Foreskin keratinocyte (primary cell): ENCODE measurements at places on chromosomes 6 and 20.
A peak's percentile ranks its signal among the peaks of the same experiment; 100 is the strongest.

DNA sequence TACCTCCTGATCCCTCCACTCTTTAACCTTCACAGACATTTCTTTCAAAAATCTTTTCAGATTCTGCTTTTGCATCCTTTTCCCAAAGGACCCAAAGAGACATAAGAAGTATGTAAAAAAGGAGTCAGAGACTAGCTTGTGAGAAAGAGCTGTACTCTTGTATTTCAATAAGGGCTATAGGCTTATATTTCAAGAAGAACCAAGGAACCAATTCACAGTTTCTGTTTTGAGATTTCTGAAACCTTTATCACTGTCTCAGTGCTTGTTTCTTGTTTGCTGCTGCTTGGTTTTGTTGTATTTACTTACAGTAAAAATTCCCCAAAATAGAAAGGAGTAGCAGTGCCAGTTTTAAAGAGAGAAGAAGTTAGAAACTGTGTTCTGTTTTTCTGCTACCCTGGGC lies 461.6 kb upstream of the ID4 start:
- no peak for DNase-seq

- peak; percentile 22 for DNase-seq
Measured at GRCh38 chr6:6315660-6316059, 4.8 kb downstream of the F13A1 start.

DNA sequence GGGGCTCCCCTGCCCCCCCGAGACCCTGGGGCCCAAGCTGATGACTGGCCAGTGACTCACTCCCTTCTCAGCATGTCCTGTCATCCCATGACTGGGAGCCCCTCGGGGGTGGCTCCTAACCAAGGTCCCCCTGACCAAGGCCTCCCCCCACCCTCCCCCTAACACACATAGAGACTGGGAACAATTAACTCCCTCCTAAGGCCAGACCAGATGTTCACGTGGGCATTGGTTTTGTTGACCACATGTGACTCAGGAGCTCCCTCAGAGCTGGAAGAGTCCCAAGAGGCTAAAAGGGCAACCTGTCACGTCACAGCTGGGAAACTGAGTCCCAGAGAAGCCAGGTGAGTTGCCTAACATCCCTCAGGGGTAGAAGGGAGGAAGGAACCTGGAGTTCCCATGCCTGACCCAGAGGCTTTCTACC lies 10.6 kb upstream of the CCN5 start:
- DNase-seq, result no peak

GRCh38 chr6:10510592-10511367 lies 10.4 kb upstream of the GCNT2 start:
- peak; percentile 44 for DNase-seq

DNA sequence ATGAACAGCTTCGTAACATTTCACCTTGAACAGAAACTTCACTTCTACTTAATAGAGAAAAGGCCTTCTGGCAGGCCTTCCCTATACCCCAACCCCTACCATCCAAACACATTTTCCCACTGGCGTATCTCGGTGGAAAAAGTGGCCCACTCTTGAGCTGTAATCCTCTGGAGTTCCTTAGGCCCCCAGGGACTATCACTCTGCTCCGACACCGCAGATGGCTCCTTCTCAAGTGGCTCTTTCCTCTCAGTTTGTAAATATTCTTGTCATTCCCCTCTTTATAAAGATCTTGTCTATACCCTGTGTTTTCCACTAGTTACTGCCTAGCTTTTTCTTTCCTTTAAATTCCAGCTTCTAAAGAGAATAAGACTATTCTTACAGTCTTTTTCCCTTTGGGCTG lies 108.7 kb downstream of the MYB start:
- no peak for DNase-seq

DNA sequence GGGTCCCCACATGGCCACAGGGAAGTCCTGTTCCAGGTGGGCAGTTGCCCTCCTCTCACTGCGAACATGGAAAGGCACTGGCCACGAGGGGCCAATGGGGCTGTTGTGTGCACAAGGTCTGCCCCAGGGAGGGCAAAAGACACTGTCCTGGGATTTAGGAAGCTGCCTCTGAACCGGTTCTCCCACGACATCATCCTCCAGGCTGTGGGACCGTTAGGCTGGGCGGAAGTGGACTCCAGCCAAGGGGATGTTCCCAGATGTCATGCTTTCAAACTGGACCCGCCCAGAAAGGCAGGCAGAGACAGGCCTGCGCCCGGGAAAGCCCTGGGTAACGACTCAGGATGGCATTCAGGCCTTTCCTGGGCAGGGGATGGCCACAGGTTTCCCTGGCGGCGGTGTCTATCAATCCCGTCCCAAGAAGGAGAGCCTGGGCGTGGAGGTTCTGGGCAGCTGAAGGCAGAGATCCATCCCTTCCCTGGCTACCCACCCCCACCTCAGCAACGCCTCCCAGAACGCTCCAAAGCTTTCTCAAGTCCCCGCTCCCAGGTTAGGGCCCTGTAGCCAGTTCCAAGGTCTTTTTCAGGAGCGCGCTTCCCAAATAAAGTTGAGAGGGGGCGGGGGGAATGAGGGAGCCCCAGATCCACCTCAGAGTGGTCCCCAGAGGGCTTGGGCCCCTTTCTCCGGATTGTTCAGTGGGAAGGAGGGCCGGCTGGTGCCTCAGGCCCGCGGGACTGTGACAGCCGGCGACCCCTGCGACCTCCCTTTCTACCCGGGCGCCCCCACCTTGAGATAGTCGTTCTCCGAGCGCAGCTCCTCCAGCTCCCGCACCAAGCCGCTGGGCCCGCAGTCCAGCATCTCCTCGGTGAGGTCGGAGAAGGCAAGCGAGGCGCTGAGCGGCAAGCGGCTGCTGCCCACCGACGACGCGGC lies 13.8 kb upstream of the TLDC2 start:
- peak; percentile 94 for DNase-seq

DNA sequence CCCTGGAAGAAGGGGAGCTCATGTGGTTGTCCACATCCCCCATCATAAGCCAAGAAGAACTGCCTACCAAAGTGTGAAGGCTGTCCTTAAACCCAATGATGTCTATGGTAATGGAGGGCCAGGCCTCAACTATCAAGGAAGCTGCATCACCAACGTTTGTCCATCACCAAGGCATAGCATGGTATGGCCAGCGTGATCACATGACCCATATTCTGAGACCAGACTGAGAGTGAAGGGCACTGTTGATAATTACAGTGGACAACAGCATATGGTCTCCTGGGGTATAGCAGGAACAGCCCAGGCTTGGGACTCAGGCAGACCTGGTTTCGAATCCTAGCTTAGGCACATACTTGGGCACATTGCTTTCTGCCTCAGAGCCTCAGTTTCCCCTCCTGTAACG lies 218.2 kb upstream of the RREB1 start:
- no peak for DNase-seq

DNA sequence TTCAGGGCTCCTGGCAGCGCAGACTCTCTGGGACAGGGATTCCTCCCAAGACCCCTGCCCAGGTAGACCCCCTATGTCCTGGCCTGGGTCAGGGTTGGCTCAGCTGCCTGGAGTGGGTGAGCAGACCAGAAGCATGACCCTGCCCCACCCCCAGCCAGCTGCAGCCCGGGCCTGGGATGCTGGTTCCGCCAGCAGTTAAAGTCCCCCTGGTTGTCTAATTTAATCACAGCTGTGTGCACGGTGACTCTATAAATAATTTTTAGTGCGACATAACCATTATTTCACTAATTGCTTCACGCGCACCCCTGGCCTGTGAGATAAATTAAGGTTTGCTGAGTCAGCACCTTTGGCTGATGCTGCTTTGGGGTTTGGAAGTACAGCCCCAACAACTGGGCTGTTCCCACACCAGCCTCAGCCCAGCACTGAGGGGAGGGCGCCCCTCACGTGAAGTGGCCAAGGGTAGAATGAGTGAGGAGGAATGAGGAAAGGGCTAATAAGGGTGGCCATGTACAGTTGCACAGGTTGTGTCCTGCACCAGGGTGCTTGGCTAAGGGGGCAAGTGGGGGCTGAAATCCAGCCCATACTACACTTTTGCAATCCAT lies 26.1 kb upstream of the CDH22 start:
- DNase-seq, result no peak

GRCh38 chr6:88858455-88858854 lies 105.0 kb downstream of the RNGTT start:
- DNase-seq, result no peak

GRCh38 chr6:89350281-89350966 lies 2.1 kb downstream of the UBE2J1 start:
- DNase-seq, result no peak

GRCh38 chr6:88702956-88703556 lies 260.4 kb downstream of the RNGTT start:
- DNase-seq, result no peak

GRCh38 chr20:49460131-49460530 lies 22.3 kb downstream of the KCNB1 start:
- DNase-seq, result no peak

DNA sequence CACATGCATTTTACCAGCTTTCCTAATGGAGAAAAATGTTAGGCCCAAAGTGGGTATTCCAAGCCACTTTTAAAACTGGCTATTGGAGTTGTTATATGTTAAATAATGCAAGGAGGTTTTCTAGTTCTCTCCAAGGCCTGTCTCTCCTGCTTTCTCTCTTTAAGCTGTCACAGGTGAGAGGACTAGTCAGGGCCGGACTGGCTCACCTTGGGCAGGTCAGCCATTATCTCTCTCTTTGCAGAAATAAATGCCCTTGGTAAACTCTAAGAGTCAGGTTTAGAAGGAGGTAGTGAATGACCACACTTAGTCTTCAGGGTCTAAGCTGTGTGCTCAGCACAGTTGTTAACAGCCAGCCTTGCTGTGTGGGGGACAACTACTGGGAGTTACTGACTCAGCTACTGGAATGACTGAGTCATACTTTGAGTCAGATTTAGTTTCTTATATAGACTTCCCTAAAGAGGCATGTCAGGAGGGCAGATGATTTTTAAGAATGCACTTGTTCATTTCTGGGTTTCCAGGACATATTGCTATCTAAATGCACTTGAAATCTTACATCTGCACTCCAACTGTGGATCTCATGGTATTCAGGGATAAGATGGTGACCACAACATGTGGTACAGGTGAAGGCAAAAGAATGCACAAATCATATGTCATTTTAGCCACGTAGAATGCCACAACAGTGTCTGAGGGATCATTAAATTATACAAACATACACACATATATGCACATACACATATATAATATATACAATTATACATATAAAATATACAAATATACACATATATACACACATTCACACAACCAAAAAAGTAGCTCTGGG lies 719.4 kb downstream of the EPM2A start:
- peak; percentile 88 for DNase-seq

DNA sequence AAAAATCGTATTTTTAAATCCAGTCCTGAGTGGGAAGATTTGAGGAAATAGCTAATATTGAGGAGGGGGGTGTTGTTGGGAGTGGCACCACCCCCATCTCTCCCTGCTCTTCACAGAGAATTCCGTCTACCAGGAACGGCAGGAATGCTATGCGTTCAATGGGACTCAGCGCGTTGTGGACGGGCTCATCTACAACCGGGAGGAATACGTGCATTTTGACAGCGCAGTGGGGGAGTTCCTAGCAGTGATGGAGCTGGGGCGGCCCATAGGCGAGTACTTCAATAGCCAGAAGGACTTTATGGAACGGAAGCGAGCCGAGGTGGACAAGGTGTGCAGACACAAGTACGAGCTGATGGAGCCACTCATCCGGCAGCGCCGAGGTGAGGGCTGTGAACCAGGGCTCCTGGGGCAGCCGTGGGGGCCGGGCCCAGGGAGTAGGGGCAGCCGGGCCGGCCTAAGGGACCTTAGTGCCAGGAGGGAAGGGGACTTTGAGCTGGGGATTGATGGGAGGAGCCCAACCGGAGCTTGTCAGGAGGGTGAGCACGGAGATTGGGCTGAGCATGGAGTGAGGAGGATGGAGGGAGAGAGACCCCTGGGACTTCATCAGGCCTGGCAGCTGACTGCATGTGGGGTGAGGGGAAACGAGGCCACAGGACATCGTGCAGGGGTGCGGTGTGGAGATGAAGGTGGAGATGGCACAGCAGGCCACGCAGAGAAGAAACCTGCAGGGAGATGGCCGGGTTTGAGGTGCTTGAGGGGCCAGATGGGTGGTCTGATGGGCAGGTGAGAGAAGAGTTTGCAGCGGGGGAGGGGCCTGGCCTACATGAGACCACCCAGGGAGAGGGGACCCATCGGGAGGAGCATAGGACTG lies 41.3 kb downstream of the HLA-DPB1 start:
- DNase-seq, result no peak

DNA sequence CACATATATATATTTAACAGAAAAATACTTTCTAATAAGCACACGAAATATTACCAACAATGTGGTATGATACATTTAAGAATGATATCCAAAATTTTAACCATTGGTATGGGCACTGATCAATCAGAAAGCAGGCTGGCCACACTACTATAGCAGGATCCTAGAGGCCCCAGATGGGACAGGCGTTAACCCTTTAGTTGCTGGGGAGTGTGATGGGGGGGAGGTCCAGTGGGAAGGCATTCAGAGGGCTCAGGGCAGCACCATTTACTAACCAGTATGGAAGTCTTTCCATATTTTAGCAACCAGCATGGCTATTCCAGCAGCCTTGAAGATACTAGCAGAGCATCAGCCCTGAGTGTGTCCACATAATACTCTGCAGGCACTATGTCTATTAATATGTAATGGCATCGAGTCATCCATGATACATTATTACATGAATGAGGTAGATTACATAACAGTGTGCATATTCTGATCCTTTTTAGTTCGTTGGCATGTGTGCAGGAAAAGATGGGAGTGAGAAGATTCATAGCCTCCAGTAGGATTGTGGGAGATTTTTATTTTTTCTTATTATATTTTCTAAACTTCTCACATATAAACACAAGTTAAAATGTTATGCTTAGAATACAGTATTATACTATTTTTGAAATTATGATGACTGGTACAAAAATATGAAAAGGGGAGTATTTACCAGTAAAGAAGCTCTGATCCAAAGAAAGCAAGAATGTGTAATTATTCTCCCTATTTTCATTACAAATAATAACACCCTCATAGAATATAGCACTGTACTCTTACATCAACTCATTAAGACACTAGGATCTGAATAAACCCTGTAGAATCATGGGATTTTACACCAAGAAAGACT lies 78.9 kb downstream of the FAM217A start:
- no peak for DNase-seq

DNA sequence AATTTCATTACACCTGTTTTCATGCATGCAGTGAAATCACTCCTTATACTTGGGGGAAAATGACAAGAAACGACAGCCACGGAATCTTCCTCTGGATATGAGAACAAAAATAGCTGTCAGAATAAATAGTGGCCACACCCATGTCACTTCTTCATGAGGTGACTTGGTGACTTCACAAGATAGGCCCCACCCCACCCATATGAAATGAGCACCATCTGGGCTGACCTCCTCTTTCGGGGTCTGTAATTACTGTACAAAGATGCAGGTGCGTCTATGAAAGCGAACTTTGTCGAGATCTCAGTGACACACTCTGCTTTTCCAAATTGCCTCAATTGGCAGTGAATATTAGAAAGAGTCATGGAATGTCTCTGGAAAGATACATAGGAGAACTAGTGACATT lies 184.2 kb upstream of the CCN2 start:
- DNase-seq, result no peak

- no peak for DNase-seq
Measured at GRCh38 chr6:150413781-150414281, 45.0 kb downstream of the IYD start.

GRCh38 chr6:148593130-148593812 lies 153.6 kb upstream of the UST start:
- no peak for DNase-seq
